NCI-H187 (cell line): ENCODE measurements at places on chromosomes 6 and 20.

GRCh38 chr20:64145458-64146300, 18.6 kb upstream of the MYT1 start:
- DNase-seq = no peak

DNA sequence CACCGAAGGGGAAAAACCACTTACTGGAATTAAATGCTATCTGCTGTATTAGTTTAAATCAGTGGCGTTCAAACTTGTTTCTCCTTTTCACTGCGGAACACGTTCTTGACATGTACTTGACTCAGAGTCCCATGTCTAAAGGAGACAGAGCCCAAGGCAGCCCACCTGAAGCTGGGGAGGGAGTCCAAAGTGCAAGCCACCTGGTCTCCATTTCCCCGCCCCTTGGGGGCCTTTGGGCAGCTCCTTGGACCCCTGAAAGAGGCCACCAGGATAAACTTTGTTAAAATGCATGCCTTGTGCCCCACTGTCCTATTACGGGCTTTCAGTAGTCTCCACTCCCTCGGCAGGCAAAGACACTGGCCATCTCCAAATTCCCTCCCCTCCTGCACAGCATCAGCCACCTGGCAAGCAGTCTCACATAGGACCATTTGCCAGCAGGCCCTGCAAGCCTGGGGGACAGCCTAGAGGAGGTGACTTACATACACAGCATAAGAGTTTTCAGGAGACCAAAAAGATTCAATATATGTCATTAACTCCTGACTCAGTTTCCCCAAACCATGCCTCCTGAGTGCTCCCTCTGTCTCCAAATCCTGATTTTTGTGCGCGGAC, 6.7 kb downstream of the PCK1 start:
- DNase-seq = no peak

- no peak for DNase-seq
Measured at GRCh38 chr20:58086763-58087561, 141.5 kb downstream of the ANKRD60 start.

GRCh38 chr6:130407032-130407431, 41.2 kb downstream of the TMEM200A start:
- DNase-seq = no peak

DNA sequence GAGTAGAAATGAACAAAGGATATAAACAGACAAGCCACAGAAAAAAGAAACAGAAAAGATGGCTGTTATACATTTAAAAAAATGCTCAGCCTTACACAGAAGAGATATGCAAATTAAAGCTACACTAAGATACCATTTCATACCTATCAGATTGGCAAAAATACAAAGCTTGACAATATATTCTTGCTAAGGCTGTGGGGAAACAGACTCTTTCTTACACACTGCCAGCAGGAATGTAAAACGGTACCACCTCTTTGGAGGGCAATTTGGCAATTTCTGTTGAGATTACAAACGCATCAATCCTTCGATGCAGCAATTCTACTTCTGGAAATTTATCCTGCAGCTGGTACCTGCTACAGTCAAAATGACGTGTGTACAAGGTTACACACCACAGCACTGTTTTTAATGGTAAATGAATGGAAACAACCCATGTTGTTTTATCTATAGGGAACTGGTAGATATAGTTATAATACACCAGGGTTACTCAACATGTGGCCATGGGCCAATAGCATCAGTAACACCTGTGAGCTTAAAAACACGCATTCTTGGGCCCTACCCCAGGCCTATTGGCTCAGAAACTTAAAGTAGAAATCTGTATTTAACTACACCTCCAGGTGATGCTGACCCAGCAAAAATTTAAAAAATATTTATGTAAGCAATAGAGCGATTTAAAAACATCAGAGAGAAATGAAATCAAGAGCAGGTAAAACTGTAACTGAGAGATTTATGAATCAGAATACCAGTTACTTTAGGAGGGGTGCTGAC, 53.3 kb downstream of the TRAM2 start:
- no peak for DNase-seq

GRCh38 chr20:6473197-6473596, 294.3 kb upstream of the BMP2 start:
- DNase-seq = no peak
